ENCODE measurements at places on chromosomes 5 and 9.

GRCh38 chr5:174293006-174293405, 247.5 kb downstream of the NSG2 start:
- DNase-seq = no peak

DNA sequence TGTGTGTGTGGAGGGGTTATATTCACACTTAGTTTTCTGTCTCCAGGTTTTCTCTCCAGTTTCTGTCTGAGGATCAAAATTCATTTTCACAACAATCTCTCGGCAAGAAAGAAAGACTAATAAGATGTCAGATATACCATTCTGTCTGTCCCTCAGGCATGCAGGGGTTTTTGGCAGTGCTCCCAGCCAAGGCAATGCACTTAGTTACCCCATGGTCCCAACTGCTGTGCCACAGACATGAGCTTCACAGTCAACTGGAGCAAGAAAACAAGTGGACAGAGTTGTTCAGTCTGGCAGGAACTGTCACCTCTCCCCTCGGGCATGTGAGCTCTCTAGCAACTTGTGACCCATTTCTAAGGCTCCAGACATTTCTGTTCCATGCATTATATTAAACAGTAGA, 101.7 kb upstream of the LHFPL2 start:
- no peak for DNase-seq

GRCh38 chr5:62214701-62215100, 91.3 kb upstream of the KIF2A start:
- no peak for DNase-seq

- no peak for DNase-seq
Observed at GRCh38 chr5:171975262-171975876, 31.1 kb downstream of the FBXW11 start.

- no peak for DNase-seq
Observed at GRCh38 chr9:96117398-96118080, 184.4 kb downstream of the HSD17B3 start.

DNA sequence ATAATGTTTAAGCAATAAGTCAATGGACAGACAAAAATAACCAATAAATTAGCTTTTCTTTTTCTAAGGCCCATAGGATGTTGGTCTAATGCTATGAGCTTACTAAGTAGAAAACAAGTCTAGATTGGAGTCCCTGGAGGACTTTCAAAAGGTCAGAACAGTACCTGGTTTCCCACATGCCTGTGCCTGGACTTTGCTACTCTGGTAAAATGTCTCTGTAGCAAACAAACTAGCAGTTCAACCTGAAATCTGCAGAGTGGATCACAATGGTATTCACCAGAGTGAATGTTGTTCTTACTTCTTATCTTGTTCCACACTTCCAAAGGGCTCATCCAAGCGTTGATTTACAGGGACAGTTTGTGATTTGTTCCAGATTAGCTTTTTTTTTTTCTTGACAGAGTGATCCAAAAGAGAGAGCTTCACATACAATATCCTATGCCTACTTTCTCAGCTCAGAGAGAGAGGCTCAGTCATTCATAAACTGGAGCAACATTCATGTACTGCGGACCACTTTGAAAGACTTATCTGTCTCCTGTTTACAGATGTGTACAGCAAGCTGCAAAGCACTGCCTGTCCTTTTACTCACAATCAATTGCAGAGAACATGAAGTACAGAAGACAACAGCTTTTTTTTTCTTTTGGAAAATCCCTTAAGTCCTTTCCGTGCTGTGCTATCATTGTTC, 466.1 kb downstream of the SPATA31D1 start:
- DNase-seq = no peak

DNA sequence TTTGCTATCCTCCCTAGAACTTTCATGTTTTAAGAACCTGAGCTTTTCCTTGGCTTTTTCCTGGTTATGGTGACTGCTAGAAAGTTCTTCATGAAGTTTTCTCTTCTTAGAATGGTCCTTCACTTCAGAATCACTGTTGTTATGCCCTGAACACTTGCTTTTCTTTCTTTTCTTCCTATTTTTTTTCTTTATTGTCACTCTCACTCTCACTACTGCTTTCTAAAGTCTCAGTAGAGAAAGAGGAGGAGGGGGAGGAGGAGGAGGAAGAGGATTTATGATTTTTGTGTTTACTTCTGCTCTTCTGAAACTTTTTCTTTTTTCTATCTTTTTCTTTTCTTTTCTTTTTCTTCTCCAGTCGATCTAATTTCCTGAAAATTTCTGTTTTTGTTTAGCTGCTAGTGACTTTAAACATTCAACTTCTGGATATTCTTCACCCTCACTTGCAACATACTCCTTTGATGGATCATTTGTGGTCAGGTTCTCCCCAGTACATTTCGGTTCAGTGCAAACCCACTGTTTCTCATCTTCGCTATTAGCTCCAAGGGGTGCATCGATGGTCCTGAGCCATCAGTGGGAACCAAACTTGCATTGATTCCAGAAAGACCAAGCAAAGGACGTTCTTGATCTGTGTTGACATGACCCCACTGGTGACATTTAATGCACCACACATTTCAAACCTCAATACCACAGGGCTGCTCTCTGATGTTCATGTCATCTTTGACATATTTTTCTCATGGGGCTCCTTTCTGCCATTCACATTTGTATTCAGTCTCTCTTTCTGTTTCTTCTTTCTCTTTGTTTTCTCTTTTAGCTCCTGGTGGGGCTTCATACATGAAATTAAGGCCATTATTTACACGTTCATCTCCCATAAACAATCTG, 81.6 kb upstream of the HAND1 start:
- DNase-seq = no peak

DNA sequence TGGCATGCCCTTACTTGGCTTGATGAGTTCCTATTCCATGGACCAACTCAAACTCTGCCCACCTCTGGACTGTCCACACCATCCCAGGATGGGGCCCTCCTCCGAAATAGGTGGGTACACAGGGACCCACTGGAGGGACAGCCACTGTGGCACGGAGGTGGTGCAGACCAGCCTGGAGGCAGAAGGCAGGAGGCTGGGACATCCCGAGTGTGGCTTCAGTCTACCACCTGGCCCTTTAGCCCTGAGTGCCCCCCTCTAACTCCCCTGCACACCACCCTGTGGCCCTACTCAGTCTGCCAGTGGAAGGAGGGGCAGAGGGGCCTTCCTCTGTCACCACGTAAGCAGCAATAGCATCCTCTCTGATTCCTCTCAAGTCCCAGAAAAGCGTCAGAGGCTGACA, 3.7 kb downstream of the IL3 start:
- no peak for DNase-seq

DNA sequence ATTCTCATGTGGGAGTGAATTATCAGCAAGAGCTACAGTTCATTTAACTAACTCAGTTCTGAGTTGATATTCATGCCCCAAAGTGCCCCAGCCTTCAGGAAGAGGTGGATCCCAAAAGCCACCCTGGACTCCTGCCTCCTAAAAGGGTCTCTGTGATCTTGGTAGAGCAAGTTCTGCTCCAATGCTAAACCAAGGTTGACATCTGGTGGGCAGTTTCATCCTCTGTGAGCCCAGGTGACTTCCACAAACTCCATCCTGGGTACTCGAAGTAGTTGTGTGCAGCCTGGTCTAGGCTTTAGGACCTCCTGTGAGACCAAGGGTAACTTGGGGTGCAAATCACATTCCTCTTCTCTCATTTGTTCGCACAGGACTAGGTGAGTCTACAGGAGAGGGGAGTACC, 816.8 kb downstream of the MTRR start:
- DNase-seq = no peak

- no peak for DNase-seq
Observed at GRCh38 chr5:31663519-31663918, 24.6 kb downstream of the PDZD2 start.

DNA sequence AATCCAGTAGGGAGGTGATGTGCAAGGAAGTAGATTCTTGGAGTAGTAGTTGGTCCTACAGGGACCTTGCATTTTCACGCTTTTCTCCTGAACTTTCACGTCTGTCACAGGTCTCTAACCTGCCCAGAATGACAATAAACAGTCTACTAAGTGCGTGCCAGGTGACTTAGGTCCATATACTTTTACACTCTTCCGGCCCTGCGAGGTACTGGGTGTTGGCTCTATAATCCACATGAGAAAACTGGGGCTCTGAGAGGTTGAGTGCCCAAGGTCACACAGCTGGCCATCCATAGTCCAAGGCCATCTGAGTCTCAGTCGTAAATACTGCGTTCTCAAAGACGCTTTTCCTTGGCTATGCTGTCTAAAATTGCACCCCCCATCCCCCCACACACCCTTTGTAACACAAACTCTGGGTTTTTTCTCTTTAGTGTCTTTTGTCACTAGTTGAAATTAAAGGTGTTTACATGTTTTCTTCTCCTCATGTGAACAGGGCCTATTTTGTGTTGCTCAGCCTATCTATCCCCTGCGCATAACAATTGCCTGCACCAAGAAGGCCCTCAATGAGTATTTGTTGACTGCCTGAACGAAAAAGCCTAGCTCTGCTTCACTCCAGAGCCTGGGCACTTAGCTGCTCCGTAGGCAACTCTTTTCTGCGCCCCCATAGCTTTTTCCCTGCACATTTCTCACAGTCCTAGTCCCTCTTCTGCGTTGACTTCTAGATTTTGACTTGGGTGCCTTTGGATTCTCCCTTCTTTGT, 943 bp downstream of the SFXN1 start:
- no peak for DNase-seq

GRCh38 chr5:15727375-15727774, 227.4 kb downstream of the FBXL7 start:
- DNase-seq = no peak

DNA sequence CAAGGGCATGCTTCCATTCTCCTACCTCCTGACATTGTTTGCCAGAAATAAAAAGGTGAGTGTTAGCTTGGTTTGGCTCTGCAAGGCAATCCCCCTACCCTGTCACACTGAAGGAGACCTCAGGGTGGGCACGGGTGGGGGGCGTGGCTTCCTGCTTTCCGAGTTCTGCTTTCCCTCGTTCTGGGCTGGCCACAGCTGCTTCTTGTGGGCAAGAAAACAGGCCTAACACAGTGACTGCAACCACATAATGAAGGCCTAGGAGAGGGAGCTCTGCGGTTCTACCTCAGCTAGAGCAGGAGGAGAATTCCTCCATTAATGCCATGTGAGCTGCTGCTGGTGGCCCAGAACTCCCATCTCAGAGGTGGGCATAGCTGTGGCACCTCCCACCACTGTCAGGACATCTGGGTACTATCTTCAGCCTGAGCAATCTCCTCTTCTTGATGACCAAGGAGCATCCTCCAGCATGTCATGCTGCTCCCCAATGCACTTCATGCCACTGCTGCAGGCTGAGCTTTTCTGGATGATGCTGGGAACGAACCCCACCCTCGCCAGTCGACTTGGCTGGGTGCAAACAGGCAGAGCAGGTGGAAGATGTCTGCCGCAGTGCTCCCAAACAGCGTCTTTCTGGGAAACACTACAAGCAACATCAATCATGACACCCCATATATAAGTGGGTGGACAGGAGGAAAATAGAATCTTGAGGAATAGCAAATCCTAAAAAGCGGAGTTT, 139.5 kb upstream of the RAPGEF1 start:
- no peak for DNase-seq

DNA sequence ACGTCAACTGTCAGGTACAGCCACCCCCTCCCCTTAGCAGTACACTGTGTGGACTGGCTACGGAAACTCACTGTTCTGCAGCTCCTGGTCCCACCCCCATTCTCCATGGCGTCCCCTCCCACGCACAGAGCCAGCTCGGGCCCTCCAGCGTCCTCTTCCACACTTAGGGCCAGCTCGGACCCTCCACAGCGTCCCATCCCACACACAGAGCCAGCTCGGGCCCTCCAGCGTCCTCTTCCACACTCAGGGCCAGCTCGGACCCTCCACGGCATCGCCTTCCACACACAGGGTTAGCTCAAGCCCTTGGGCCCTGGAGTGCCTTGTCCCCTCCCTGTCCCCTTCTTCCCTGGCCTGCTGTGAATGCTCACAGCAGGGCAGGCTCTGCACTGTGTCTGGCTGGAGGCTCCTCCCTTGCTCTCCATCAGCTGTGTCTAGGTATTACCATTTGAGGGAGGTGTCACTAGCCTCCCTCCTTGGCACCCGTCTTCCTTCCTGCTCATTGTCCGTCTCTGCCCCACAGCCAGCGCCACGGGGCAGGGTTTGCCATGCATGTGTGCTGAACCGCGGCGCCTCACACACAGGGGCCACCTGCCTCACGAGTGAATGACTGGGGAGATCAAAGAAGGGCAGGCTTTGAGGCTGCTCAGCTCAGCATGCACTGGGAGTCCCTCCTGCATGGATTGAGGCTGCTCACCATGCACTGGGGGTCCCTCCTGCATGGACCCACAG, 78.5 kb upstream of the CACNA1B start:
- no peak for DNase-seq

GRCh38 chr5:168988699-168989098, 312.2 kb downstream of the SLIT3 start:
- no peak for DNase-seq

- DNase-seq = no peak
Observed at GRCh38 chr9:133727876-133728441, 10.2 kb downstream of the SARDH start.

DNA sequence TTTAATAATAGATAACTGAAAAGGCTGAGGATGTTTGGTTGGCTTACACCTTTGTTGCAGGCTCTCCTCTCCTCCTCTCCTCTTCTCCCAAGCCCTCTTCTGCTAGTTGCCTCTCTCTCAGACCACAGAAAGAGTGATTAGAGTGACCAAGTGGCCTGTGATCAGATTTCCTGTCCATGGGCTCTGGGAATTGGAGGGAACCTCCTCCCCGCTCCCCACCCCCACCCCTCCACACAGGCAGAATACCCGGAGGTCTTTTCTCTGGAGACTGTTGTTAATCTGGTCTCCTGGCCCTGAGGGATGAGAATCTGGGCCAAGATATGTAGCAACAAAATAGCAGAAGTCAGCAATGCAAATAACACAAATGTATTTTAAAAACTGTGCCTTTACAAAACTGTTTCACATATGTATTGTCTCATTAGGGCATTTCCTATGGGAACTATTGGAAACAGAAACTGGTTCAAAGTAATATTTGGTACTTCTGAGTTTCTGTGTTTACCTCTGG, 361.3 kb downstream of the NR2F1-AS1 start:
- no peak for DNase-seq

DNA sequence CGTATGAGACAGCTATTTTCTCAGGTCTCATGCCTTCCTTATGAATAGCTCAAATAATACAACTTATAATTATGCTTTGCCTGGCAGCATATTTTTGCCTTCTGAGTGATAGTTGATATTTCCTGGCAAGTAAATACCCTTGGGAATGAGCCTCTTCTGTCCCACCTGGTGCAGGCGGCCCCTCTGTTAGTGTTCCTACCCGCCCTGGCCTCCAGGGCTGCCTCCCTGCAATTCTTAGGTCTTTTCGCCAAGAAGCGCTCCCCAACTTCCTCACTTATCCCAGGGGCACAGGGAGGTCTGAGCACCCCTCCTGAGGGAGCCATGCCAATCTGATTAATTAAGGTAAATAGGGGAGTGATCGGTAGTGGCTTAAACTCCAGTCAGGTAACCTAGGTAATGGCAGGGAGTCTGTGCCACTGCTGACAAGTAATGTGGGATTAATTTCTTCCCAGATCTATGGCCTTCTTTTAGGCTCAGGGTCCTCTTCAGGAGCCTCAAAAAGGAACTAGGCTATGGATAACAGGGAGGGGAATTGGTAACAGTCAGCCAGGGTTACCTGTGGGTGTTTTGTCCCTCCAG, 81.5 kb downstream of the GALNT10 start:
- DNase-seq = no peak

- DNase-seq = no peak
Observed at GRCh38 chr5:62647241-62647640, 68.6 kb downstream of the LRRC70 start.

- no peak for DNase-seq
Observed at GRCh38 chr9:113800276-113800675, 75.8 kb upstream of the ZNF618 start.

All from activated CD8-positive, alpha-beta memory T cell treated with anti-CD3 and anti-CD28 coated beads for 1 hour (primary cell).